ENCODE measurements at places on chromosomes 5 and 9.

DNA sequence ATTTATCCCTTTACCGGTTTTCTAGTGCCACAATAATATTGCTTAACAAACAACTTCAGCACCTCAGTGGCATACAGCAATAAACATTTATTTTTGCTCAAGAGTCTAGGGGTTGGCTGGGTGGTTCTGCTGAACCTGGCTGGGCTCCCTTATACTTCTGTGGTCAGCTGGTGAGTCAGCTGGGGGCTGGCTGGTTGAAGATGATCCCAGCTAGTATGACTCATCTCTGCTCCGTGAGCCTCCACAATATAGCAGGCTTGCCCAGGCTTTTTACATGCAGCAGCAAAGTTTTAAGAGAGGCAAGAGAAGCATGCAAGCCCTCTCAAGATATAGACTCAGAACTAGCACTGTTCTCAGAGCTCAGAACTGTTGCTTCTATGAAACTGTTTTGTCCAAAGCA lies 523.5 kb upstream of the CLINT1 start:
- DNase-seq = peak; percentile 88

GRCh38 chr5:180642779-180643178 lies 6.6 kb downstream of the FLT4 start:
- no peak for DNase-seq

DNA sequence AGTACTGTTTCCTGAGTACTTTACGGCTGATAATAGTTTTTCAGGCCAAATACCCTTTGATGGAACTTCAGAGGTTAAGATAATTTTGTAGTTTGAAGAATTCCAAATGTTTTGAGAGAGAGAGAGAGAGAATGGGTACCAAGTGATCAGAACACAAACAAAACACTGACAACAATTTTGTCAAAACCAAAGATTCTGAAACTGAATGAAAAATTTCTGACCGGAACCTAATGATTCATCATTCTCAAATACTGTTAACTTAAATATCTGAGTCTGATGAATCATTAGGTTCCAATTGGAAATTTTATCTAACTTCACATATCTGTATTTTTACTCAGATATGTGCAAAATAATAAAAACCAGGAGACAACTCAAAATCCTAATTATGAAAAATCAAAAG lies 4.0 kb downstream of the LMBRD2 start:
- no peak for DNase-seq

DNA sequence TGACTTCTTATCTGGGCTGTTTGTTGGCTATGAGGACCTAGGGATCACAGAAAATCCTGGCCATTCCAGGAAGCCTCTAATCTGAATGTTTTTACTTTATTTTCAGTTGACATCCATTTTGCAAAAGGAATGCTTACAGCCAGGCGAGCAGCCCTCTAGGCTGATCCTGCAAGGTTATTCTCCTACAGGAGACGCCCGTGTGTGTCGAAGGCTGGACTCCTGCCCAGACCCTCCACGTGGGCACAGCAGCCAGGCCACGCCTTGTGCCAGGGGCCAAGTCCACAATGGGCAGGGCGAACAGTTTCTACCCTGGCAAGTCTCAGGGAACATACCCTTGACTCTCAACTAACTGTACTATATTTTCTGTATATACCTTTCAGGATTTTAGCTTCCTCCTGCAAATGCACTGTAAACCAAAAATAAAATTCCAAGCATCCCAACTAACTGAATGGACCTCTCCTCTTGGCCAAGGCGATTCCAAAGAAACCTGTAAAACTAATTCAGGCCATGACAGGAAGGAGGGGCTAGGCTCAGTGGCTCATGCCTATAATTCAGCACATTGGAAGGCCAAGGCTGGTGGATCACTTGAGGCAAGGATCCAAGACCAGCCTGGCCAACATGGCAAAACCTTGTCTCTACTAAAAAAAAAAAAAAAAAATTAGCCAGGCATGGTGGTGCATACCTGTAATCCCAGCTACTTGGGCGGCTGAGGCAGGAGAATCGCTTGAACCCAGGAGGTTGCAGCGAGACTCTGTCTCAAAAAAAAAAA lies 5.7 kb downstream of the CMBL start:
- no peak for DNase-seq

GRCh38 chr9:19618816-19619215 lies 170.0 kb downstream of the SLC24A2 start:
- no peak for DNase-seq

DNA sequence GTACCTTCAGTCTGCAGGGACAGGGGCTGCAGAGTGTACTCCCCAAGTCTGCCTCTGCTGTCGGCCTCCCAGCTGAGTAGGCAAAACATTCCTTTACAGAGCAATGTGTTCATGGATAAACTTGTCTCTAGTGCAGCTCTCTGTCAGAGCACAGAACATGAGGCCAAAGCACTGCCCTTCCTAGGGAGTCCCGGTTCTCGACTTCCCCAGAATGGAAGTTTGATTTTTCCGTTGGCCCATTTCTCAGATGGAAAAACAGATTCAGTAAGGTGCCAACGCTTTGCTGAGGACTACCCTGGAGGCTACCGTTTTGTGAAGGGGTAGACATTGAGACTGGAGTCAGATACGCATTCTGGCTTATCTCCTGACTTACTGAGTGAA lies 422 bp upstream of the TRIM32 start:
- peak; percentile 11 for DNase-seq

DNA sequence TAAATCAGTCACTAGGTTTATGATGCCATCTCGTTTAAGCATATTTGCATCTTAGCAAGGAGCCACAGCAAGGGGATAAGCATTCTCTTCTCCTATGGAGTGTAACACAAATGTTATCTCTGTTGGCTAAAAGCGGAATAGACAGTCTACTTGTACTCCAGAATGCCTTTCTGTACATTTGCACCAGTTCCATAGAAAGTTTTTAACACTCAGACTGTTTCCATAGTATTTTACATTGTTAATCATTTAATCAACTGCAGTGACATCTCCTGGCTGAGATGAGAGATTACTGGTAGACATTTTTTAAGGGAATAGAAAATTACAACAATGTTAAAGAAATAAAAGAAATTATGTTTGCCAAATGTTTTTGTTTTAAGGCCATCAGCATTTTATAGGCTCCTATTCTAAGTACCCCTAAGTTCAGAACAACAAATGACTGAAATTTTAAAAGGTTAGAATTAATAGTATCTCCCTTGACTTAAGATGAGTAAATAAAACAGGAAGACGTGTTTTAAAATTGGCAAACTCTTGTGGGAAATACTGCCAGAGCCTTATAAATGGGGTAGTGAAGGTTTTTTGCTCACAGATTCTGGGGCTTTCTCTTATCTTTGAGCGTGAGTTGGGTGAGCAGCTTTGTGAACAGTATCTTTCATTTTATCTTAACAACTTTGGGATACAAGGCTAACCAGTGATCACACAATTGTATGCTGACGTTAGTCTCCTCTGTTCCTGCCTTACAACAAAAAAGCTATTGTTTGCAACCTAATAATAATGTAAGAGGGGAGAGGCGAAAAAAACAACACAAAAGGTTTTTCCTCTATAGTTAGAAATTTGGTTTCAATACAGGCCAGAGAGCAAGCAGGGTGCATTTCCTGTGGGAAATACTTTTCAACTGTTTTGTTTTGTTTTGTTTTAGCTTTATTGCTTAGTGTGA lies 294.3 kb downstream of the FBXL7 start:
- peak; percentile 23 for DNase-seq

- DNase-seq = no peak
These were observed 133.3 kb upstream of the TLX3 start for GRCh38 chr5:171175746-171176145.

GRCh38 chr9:83940590-83941303 lies 19.5 kb upstream of the KIF27 start:
- DNase-seq = no peak

- no peak for DNase-seq
These were observed 232.7 kb downstream of the EFNA5 start for GRCh38 chr5:107437986-107438510.

- no peak for DNase-seq
These were observed 30.5 kb upstream of the F2RL1 start for GRCh38 chr5:76788362-76788761.

DNA sequence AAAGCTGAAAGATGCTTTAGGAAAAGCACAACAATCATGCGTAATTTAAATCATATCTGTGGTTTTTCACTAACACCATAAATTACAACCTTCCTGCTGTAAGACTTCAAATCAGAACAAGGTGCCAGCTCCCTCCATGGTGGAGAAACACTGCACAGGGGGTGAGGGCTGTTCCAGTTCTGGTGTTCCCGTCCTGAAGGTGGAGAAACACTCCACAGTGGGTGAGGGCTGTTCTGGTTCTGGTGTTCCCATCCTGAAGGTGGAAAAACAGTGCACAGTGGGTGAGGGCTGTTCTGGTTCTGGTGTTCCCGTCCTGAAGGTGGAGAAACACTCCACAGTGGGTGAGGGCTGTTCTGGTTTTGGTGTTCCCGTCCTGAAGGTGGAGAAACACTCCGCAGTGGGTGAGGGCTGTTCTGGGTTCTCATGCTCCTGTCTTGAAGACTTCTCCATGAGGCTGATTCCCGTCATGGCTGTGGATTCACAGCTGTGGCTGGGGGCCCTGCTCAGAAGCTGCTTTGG lies 12.9 kb downstream of the PLEKHG4B start:
- DNase-seq = no peak

GRCh38 chr5:95382801-95383200 lies 8.4 kb upstream of the FAM81B start:
- peak; percentile 39 for DNase-seq

- DNase-seq = no peak
These were observed 6.6 kb upstream of the TMEFF1 start for GRCh38 chr9:100466171-100466828.

- DNase-seq = no peak
These were observed 14.2 kb upstream of the C5orf47 start for GRCh38 chr5:173974688-173975239.

DNA sequence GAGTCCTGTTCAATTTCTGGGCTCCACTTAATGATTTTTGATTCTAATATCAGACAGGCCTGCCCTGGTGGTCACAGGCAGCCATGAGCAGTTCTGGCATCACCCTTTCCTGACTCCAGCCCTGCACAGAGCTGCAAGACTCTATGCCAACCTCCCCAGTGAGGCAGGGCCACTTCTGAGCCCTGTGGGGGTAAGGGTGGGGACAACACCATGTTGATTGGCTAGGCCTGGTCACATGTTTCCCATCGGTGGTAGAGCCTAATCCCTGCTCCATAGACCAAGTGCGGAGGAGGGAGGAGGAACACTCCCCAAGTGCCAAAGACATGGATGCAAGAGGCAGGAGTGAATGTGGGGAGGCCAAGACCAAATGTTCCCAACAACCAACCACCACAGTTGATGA lies 134.6 kb downstream of the PHF2 start:
- DNase-seq = no peak

DNA sequence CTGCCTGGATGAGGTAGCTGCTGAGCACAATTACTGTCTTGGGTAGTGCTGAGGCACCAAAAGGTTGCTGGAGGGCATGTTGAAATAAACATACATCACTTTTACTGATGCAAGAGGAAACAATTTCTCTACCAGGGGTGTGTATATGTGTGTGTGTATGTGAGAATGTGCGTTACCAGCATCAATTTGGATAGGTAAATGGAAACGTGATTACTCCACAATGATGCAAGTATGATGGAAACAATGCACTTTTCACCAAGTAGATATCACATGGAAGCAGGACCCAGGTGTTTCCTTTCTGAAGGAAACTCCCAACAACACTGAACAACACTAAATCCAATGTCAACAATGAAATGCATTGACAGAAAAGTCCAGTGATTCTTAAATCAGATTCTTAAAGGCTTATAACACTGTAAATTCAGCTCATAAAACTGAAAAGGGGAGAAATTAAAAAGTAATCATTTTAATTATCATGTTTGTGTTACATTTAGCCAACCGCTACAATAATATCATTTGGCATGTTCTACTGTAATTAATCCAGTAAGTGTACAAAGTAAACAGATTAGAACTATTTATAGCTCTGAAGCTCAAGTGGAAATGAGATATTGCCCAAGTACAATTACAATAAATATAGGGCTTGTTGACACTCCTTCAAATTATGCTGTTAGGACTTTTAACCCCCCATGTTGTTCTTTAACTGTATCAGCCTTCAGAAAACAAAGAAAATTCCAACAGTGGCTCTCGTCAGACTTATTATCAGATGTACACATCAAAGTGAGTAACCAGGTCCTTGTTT lies 25.3 kb downstream of the YIPF5 start:
- no peak for DNase-seq

GRCh38 chr5:42830924-42831323 lies 19.2 kb upstream of the SELENOP start:
- DNase-seq = no peak

DNA sequence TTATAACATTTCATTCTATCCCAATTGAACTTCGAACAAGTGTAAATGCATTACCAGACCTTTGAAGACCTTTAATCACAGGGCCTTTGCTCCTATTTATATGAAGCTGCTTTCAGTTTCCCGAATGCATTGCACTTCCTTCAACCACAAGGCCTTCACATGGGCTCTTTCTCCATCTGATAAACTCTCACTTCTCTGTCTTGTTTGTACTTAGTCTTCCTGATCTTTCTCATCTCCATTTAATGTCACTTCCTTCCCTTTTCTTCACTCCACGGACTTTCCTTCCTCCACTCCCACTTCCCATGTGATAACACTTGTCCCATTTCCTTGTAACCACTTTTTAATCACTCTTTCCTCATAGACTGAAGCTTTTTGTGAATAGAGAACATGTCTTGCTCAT lies 74.3 kb upstream of the TNC start:
- DNase-seq = no peak

DNA sequence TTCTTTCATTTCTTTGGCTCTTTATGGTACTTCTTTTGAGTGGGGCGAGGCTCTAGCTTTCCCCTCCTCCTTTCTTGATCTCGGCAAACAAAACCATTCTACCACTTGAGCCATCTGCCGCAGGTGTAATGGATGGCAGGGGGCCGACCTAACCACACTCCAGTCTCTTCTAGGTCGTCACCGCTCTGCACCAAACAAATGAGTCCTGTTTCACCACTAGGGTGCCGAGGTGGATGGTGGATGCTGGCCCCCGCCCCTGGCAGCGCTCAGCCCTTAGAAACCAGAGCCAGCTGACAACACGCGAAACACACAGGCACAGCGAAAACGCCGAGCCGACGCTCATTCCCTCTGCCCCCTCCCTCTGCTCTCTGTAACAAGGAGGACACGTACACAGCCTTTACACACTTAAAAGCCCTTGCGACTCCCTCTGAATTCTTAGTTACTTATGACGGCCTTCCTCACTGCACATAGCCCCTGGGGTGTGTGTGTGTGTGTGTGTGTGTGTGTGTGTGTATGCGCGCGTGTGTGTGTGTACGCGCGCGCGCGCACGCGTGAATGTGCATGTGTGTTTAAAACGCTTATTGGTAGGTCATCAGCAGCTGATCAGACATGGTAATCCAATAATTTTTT lies 199.4 kb downstream of the MEF2C start:
- DNase-seq = peak; percentile 52

DNA sequence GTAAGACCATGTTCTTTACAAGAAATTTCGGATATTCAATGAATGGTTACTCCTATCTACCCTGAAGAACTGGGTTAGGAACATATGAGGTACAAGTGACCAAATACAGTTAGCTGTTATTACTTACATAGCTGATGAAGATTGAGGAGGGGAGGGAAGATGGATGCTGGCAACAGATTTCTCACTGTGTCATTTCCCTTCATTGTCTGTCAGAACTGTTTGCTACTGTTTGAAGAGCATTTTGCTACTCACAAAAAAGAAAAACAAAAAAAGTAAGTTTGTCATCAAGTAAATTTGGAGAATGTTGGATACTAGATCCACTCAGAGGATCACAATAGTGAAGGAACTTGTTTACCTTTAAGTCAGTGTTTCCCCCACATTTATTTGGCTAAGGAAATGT lies 53.7 kb downstream of the ENC1 start:
- DNase-seq = no peak
